ENCODE measurements at places on chromosomes 12 and 14.

- no peak for DNase-seq
Observed at GRCh38 chr14:55921511-55921910, 196.7 kb upstream of the PELI2 start.

GRCh38 chr14:22391908-22392565 lies 197.0 kb downstream of the DAD1 start:
- no peak for DNase-seq

GRCh38 chr14:64563696-64564095 lies 13.9 kb downstream of the PPP1R36 start:
- DNase-seq: no peak

DNA sequence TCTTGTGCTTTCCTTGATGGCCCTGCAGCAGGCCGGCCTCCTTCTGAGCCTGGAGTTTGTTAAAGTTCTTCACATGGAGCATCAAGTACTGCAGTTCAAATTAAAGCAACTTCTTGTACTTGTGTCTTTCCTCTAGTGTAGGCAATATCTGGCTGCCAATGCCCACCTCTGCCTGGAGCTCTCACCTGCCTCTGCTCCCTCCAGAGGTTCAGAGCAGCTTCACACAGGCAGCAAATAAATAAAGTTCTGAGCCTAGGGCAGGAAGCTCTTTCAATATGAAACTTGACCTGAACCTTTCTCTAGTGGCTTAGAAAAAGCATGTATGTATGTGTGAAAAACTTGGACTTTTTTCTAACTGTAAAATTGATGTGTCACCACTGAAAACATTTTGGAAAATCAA lies 65.9 kb downstream of the ITPR2 start:
- no peak for DNase-seq

- no peak for DNase-seq
Observed at GRCh38 chr12:80222261-80222660, 122.9 kb downstream of the OTOGL start.

GRCh38 chr12:19967431-19967830 lies 400.9 kb upstream of the PDE3A start:
- DNase-seq: no peak

Data from activated CD4-positive, alpha-beta T cell treated with anti-CD3 and anti-CD28 coated beads, Interleukin-2, amount 10 ng/mL, durations not matched to agents 7 days and 5 days (primary cell).